Fibroblast of skin of abdomen (primary cell): ENCODE measurements at places on chromosomes 2 and 18.

DNA sequence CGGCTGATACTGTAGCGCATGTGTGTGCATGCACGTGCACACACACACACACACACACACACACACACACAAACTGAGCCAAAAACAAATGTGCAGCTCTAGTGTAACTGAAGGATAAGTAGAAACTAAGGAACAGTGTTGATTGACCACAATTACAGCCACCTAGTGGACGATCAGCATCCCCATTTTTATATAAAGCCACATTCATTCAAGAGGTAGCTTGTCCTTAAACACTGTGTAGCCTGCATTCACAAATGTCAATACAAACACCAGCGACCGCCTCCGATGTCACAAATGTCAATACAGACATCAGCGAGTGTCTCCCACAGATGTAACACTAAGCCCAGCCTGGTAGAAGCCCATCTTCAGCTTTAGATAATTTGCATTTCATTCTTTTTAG is 167.4 kb downstream of the PTGR3 start:
- DNase-seq: peak; percentile 15

GRCh38 chr18:55012008-55012407 is 52.7 kb upstream of the CCDC68 start:
- DNase-seq: peak; percentile 74

GRCh38 chr2:58065248-58065647 is 18.6 kb downstream of the VRK2 start:
- DNase-seq: peak; percentile 4

DNA sequence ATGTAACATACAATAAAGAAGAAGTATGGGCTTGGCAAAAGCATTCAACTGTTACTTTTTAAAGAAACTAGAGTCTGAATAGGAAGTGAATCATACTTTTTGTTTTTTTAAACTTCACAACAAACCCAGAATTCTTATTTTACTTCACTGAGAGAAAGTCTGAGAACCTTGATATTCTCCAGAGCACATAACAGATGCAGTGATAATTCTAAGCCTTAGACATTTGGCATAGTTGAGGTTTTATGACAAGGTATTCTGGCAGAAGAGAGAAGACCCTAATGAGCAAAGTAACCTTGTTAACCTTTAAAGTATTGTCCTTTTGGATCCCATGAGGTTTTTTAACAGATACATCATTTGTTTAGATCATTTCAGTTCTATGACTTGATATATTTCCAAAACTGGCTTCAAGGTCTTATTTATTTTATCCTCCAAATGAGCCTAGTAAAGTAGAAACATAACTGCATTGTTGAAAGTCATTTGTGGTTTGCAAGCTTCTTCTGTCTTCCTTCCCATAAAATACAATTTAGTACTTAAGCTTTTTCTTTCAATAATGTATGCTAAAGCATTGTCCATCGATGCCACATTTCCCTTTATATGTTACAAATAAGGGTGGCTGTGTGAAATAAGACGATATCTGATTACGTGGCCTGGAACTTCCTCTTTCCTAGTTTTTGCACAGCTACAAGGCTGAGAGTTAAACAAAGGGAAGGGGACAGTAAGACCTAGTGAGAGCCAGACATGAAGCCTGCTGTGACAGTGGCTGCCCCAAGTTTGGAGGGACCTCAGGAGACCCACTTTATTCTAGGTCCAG is 86.1 kb upstream of the ITPRID2 start:
- peak; percentile 92 for DNase-seq

DNA sequence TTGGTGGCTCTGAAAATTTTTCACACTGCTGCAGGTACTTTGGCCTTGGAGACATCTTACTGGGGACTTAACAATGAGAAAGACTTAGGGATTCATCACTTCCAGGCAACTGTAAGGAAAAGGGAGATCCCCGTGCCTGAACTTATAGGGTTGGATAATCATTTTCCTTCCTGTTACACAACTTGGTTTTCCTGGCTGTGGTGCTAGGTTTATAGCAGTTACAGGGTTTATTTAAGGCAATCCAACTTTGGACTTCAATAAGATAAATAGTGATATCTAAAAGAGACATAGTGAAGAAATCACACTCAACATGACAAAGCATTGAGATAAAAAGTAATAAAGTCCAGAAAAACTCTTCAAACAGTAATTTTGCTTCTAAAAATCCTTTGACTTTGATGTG is 70.2 kb upstream of the RAPH1 start:
- DNase-seq: no peak

- DNase-seq: no peak
Observed at GRCh38 chr18:78721981-78722380, 257.6 kb upstream of the SALL3 start.

DNA sequence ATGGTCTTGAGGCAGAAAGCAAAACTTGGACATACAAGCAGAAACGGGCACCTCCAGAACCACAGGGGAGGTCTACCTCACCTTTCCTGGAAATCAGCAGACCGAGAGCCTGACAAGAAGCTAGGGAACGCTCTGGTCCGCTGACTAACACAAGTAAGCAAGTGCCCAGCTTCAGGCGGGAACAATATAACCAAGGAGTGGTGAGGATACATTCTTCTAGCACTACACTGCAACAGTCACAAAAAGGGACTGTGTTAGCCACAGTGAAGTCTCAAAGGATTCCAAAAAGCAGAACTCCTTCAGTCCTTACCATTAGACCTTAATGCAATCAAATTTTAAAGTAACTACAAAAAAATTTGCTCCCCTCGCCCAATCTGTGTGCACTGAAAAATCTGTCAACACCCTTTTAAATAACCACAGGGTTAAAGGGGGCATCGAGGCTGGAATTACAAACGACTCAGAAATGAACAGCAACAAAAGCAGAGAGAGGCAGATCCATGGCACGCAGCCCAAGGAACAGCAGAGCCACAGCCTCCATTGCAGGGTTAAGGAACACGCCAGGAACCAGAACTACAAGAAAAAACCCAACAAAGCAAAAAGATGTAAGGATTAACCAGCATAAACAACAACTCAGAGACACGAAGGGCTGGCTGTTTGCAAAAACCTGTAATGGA is 7.1 kb downstream of the THAP4 start:
- DNase-seq: peak; percentile 7

DNA sequence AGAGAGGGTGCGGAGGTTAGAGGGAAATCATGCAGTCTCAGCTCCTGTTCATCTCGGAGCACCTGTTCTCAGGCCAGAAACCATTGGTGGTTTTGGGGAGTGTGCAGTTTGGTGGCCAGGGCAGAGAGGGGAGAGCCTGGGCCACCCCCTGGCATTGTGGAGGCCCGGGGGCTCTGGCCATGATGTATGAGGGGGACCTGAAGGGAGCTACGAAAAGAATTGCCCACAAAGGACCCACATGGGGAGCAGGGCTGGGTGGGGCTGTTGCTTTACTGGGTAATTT is 87.7 kb downstream of the DGKD start:
- DNase-seq: no peak

DNA sequence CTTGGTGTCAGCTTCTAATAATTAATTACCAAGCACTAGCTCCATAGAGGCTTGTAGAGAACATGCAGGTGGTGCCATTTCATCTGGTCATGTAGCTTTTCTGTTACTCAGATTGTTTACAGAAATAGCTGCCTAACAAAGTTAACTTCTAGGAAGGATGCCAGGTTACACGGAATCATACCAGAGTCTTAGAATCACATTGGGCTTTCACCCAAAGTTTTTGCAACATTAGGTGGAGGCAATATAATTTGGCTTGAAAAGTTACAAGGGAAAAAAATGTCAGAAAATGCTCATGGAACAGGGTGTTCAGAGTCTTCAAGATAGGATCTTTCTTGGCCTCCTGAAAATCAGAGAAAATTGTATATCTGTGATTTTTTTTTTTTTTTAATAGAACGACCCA is 135.6 kb downstream of the ARHGAP15 start:
- peak; percentile 64 for DNase-seq
